GM10248 (cell line): ENCODE measurements at places on chromosomes 16 and 17.

DNA sequence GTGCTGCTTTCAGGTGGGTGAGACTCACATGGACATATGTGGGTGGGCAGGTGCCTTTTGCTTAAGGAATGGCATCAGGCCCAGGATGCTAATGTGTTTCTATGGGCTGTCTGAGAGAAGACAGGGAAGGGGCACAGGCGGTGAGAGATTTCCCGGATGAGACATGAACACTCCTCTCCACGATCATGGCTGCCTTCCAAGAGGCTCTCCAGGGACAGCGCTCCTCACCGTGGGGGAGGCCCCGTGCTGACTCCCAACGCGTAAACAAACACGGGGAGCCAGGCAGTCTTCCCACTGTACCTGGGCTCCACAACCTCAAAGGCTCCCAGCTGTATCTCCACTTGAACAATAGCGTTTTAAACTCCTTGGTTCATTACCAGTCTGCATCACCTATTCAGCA lies 42.8 kb downstream of the CDK5R1 start:
- no peak for DNase-seq

- DNase-seq = peak; percentile 41
Observed at GRCh38 chr17:29243792-29244191, 2.9 kb upstream of the CRYBA1 start.

DNA sequence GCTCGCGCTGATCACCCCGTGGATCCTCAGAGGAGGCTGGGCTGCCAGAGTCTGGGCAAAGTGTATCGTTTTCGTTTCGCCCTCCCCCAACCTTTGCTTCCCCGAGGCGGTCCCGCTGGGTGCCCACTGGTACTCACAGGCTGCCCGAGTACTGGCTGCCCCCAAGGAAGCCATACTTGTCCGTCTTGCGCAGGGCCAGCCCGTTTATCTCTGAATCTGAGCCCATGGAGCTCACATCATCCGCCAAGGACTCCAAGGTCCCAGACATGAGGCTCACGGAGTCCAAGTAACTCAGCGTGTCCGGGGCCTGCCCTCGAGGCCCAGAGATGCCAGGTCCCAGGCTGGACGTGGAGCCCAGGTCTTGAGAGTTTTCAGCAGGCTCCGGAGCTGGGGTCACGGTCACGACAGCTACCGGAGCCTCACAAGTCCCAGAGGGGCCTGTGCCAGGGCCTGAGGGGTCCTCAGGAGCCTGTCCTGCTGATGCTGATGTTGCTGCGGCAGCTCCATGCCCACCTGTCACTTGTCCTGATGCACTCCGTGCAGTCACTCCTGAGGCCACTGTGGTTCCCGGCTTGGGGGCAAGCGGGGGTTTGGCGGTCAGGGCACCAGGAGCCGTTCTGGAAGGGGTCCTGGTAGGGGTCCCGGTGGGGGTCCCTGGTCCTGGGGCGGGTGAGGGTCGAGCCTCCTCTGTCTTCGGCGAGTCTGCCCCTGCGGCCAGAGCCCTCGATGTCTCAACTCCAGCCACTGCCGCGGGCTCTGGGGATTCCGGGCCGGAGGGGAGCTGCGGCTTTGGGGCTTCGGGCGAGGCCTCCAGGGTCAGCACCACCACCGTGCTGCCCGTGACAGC lies 980 bp downstream of the TBC1D10B start:
- DNase-seq = no peak

GRCh38 chr16:81473558-81473957 lies 28.9 kb downstream of the CMIP start:
- no peak for DNase-seq

GRCh38 chr17:30279156-30279555 lies 12.6 kb downstream of the BLMH start:
- DNase-seq = no peak
